ENCODE measurements at places on chromosomes 2 and 18. TPM values are rescaled to one million over a fixed set of nuclear protein-coding genes. Genes with fewer than 3 reads are reported as not detected.

Gene APLF
- 6.2 TPM for total RNA-seq

Gene CTNNA2
- total RNA-seq: 0.58 TPM

GRCh38 chr18:50689578-50689977, 129.7 kb downstream of the MAPK4 start:
- no peak for DNase-seq

DNA sequence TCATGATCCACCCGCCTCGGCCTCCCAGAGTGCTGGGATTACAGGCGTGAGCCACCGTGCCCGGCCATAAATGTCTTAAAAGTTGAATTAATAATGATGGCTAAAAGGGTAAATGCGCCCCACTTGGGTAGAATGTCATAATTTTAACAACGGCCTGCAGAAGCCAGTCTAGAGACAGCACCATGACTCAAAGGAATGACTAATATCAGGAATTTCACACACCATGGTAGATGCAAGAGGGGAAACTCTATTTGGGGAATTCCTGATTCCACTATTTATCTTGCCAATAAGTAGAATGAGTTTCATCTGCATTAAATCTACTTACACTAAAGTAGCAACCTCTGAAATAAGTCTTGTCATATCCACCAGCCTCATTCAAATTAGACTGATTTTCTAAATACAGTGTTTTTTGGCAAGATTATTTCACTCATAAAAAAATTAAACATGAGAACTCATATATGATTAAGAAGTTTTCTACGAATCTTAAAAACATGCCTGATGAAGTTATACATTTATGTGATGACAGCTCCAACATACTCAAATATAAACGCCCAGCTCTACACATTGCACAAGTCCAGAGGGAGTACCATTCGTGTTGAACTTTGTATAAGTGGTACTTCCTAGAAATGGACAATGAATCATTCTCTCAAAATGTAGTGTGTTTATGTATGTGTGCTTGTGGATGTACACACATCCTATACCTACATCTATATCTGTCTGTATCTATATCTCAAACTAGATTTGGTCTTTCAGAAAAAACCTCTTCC, 309.7 kb downstream of the IRS1 start:
- no peak for DNase-seq

Gene RAX
- not detected for total RNA-seq

GRCh38 chr18:35130236-35130635, 89.0 kb downstream of the MAPRE2 start:
- DNase-seq: no peak

DNA sequence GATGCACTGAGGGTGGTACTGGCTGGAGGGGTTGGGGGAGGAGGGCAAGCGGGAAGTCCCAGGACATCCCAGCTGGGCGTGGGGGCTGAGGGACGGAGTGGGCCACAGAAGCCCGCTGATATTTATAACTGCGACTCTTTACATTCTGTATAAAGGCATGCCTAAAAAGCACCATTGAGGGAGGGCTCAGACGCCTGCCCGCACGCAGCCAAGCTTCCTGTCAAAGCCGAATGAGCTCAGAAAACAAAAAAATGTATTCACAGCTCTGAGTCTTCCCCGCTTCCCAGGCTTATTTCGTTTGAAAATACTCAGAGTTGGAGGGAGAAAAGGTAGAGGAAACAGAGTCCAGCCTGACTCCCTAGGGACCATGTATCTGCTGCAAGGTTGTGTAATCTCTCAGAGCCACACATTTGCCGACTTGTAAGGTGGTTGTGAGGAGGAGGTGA, 170.1 kb upstream of the HAAO start:
- peak; percentile 75 for DNase-seq

GRCh38 chr18:53971331-53971730, 253.1 kb downstream of the MBD2 start:
- DNase-seq: no peak

GRCh38 chr2:19547321-19547720, 188.9 kb upstream of the OSR1 start:
- DNase-seq: no peak

DNA sequence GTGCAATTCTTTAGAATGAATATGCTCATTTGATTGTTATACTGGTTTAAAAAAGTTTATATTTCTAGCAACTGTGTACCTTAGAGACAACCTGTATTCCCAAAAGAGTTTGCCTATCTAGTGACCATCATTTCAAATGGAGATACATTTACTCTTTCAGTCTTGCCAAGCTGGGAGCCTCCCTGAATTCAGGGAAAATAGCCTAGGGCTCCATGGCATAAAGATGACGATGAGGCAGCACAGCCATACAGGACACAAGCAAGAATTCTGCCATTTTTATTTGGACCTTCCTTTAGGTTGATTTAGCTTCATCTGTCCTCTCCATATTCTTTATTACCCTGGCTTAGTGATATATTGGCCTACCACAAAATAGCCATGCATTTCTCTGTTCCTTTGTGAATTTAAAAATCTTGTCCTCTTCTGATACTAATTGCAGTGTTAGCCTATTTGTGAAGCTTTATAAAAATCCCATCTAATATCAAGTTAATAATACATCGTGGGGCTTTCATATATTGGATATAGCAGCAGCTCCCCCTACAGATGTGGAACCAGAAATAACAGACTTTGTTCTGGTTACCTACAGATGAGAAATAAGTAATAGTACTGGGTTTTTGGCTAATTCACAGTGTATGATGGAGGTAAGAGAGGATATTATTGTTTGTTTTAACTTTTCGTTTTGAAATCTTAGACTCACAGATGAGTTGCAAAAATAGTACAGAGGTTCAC, 1661.9 kb upstream of the PIK3C3 start:
- DNase-seq: peak; percentile 20

- no peak for DNase-seq
Measured at GRCh38 chr2:120624061-120624737, 111.5 kb upstream of the GLI2 start.

- no peak for DNase-seq
Measured at GRCh38 chr2:129444751-129445150, 534.7 kb upstream of the RAB6C start.

- no peak for DNase-seq
Measured at GRCh38 chr2:42918671-42919318, 126.4 kb upstream of the HAAO start.

Gene TTL
- 4.1 TPM for total RNA-seq

DNA sequence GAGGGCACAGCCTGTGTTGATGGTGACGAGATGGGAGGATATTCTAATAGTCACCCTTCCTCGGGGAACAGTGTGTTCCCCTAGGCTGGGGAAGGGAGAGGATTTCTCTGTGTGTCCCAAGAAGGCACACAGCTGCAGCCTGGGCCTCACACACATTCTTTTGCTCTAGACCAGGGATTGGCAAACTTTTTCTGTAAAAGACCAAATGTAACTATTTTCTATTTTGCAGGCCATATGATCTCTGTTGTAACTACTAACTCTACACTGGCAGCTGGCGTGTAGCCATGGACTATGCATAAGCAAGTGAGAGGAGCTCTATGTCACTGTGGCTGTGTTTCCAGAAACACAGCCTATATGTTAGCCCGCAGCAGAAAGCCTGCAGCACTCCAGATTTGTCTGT, 65.8 kb downstream of the ARHGAP28 start:
- DNase-seq: no peak

Gene GRHL1
- 3.2 TPM for total RNA-seq

DNA sequence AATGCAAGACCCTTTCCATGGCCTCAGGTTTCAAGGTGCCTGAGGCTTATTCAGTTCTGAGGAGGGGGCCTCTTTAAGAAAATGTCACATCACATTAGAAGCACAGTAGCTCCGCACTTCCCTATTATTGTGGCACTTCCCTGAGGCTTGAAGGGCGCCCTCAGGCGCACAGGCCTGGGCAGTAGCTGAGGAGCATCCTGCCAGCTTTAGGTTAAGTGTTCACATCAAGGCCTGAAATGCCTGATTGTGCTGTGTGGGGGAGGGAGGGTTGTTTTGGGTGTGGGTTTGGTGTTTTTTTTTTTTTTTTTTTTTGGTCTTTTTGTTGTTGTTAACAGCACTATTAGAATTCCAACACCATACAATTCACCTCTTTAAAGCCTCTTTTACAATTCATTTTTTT, 107.9 kb downstream of the CABLES1 start:
- no peak for DNase-seq

GRCh38 chr2:66301022-66301766, 133.7 kb upstream of the MEIS1 start:
- peak; percentile 73 for DNase-seq

GRCh38 chr18:23538001-23538400, 34.7 kb downstream of the RMC1 start:
- no peak for DNase-seq

- no peak for DNase-seq
Measured at GRCh38 chr2:109694190-109694589, 80.0 kb downstream of the SOWAHC start.

Gene RAPGEF4
- 5.3 TPM for total RNA-seq

GRCh38 chr2:9178110-9178903, 28.3 kb upstream of the ASAP2 start:
- DNase-seq: peak; percentile 67

- peak; percentile 49 for DNase-seq
Measured at GRCh38 chr2:119011162-119011909, 69.3 kb downstream of the MARCO start.

GRCh38 chr18:11989966-11990380, 8.7 kb downstream of the IMPA2 start:
- DNase-seq: peak; percentile 75

GRCh38 chr18:40258311-40258710, 1696.7 kb upstream of the PIK3C3 start:
- DNase-seq: no peak

DNA sequence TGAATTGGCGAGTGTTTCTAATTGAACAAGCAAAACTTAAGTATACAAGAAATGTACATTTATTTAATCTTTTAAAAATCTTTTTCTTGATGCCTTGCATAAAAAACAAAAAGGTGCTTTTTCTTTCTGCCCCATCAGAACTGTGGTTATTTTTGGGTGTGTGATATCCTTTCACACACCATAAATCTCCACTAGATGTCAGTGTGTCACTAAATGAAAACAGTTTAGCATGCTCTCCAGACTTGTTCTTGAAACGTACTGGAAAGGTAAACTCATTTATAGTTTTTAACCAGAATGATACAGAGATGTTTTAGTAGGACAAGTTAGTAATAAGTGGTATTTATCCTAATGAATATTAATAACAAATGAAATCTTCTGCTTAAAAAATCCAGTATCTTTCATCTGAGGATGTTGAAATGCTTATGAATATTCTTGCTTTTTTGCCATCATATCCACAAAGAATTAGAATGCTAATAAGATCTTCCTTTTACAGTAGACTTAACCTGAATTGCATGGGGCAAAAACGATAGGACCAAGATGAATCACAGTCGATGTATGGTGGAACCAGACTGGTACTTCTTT, 96.8 kb downstream of the UBE2E3 start:
- DNase-seq: peak; percentile 78

DNA sequence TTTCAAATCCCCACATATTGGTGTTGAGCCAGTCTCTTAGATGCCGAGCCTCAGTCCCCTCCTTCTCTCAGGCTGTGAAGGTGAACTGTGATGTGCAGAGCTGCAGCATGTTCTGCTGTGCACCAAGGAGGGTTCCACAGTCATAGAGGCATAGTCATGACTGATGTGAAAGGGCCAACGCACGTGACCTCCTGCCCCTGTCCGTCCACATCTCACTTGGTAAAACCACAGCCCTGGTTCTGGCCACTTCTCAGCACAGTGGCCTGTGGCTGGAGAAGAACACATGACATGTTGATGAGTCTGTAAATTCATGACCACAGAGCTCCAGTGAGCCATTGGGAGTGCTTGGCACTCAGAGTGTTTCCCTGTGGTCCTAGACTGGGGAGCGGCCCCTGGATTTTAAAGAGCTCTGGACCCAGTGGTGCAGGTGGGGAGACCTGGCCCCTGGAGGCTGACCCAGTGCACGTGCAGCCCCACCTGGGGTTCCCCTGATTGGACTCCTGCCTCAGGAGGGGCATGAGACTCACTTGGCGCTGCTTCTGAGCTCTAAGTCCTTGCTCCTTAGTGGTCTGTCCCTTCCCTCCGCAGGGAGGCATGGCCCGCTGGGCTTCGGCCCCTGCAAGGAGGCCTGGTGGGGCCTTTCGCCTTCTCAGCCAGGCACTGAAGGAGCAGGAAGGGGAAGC, 25.3 kb downstream of the INPP4A start:
- DNase-seq: no peak

- no peak for DNase-seq
Measured at GRCh38 chr2:196597531-196597930, 42.0 kb upstream of the CCDC150 start.

DNA sequence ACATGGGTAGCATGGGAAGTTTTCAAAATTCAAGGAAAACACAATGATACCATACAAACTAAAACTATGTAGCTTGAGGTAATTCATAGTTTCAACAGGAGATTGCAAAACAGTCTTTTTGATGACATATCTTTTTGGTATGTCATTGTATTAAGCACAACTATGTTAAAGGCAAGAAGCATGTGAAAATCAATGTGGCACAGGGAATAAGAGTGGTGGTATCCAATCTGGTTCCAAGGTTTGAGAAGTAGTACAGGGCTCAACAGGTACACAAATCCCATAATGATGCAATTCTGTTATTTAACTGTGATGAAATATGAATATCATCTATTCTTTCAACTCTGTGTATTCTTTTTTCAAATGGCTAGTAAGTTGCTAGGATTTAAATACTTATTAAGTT, 16.4 kb upstream of the DLX2 start:
- no peak for DNase-seq

DNA sequence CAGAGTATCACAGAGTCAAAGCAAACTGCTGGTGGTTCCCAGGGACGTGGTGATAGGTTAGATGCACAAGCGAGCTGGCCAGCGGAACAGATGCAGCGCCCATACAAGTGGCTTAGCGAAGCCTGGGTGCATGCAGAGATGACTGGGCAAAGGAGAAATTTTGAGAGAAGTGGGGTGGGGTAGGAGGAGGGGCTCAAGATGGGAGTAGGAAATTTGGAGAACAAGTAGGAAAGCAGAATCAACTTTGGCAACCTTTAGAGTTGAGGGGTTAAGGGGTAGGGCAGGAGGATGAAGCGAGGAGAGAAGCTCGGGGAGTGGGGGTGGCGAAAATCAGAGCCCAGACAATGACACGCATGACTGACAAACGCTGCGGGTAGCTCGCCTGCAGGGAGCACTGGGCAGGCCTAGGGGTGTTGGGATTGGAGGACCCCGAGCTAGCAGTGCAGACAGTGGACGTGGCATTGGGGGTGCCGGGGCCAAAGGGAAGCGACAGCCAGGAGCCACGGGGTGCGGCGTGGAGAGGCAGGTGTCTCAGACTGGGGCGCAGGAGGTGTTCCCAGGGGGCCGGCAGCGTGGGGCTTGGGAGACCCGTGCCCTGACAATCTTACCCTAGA, 431 bp downstream of the FAM98A start:
- no peak for DNase-seq

DNA sequence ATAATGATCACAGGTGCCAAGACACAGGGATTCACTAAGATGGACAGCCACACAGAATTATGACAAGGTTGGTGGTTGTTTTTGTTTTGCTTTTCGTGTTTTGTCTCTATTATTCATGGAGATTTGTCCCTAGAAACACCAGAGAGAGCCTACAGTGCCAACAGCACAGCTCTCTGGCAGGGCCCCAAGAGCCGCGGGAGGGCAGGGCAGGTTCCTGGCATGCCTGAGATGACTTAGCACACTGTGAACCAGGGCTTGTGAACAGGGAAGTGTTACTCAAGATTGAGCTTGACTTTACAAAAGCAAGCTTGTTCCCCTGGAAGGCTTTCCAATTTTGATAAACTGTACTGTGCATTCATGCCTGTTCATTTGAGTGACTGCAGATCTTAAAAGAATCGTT, 437.4 kb upstream of the SALL3 start:
- peak; percentile 67 for DNase-seq

Data from stomach (tissue), 19 donors.